ENCODE measurements at places on chromosomes 2 and 18.

DNA sequence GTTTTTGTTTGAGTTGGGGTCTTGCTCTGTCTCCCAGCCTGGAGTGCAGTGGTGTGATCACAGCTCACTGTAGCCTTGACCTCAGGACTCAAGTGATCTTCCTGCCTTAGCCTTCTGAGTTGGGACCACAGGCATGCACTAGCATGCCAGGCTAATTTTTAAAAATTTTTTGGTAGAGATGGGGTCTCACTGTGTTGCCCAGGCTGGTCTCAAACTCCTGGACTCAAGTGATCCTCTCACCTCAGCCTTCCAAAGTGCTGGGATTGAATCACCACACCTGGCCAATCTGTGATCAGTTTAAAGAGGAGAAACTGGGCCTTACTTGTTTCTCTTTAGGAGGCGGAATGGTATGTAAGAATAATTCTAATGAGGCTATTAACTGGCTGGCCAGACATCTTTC lies 49.9 kb downstream of the IMPA2 start:
- no peak for DNase-seq

DNA sequence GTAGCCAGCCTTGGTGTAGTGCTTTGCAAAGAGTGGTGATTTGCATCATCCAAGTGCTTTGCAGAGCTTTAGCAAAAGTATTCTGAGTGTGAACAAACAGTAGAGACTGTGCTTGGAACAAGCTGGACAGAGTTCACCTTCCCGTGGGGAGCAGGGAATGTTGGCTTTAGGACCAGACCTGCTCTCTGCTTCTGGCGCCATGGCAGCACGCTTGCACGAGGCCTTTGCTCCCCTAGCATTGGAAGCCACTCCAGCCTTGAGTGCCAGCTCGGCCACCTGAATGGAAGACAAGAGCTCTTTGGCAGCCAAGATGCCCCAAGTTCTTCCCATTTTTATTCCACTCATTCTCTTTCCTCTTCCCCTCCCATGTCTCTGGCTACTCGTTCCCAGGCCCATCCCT lies 250.8 kb upstream of the OSR1 start:
- no peak for DNase-seq

DNA sequence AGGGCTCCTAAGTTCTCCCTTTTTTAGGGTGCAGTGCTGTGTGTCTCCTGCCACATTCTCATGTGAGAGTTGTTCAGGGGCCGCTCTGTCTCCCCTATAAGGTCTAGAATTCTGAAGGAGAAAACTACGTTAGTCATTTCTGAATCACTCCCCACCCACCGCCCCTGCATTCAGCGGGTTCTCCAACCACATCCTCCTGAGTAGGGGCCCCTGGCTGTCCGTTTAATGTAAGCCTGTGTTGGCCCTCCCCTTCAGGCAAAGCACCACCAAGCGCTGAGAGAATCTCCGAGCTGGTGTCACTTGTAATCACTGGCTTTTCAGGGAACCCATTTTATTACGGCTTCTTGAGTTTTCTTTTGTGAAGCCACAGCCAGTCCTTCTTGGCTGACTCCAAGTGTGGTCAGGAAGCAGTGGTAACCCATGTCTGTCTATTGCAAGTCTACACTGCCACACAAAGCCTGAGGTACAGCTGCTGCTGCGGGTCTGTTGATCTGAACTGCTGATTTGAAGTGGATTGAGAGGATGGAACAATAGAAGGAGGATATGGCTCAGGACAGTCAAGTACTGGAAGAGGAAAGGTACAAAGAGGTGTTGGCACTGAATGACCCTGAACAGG lies 16.9 kb downstream of the LCT start:
- no peak for DNase-seq

GRCh38 chr2:95345081-95345562 lies 48.0 kb downstream of the KCNIP3 start:
- DNase-seq: no peak

DNA sequence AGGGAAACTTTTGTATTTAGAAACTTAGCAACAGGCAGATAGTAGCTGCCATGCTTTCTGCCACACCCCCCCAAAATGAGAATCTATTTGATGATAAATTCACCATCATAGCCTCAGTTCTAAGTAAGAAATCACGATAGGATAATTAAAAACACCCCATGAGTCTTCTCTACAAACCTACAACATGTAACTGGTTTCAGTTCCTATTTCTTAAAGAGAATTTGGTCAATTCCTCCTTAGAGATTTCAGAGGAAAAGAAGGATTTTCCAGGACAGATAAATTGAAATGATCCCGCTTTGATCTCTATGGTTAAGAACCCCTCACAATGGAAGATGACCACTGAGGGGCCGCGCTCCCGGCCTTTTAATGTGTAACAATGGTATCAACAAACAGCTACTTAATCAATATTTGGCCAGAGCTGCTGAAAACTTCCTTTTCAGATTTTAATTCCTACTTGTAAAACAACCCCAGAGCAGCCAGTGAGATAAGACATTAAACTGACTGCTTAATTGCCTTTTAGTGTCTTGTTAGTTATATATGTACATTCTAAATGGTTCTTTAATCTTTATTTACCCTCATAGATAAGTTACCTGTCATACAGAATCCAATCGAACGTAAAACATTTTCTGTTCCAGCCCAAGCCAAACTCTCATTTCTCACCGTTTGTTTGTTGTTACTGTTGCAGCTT lies 10.1 kb downstream of the PAX3 start:
- no peak for DNase-seq

- no peak for DNase-seq
Measured at GRCh38 chr2:110804915-110805314, 72.5 kb downstream of the ACOXL start.

GRCh38 chr2:239816576-239817467 lies 208.3 kb downstream of the NDUFA10 start:
- DNase-seq: no peak

GRCh38 chr2:97965116-97965515 lies 30.6 kb downstream of the TMEM131 start:
- DNase-seq: no peak

DNA sequence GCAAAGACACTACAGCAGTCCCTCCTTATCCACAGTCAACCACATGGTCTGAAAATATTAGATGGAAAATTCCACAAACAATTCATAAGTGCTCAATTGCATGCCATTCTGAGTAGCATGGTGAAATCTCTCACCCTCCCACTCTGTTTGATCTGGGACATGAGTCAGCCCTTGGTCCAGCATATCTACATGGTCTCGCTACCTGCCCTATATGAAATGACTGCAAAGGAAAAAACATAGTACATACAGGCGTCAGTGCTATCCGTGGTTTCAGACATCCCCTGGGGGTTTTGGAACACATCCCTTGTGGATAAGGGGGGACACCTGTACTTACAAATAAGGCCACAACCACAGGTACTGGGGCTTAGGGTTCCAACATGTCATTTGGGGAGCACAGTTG lies 73.7 kb downstream of the CABLES1 start:
- no peak for DNase-seq

DNA sequence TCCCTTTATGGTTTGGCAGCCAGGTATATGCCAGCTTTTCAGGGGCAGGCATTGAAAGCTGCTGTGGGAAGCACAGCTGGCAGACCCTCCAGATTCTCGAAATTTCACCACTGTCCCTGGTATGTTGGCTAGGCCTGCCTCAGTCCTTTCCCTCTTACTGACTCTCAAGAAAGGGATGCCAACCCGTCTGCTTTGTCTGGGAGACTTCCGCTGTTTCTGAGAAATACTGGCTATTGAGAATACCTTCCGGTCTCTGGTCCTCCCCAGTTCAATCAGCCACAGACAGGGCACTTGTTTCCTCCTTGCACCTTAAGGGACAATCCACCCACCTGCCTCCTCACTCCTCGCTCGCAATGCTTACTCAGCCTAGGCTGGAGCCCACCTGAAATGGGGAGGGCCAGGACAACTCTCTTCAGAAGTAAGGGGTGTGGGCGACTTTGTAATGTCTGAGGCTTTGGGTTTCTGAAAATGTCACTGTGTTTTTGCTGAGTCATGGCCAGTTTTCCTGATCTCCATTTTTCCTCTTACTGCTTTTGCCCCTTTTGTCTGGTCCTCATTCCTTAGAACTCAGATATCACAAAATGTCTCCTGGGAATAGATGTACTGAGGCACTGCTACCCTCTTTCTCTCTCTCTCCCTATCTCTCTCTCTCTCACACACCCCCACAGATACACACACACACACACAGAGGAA lies 571.1 kb downstream of the TNS1 start:
- DNase-seq: no peak

DNA sequence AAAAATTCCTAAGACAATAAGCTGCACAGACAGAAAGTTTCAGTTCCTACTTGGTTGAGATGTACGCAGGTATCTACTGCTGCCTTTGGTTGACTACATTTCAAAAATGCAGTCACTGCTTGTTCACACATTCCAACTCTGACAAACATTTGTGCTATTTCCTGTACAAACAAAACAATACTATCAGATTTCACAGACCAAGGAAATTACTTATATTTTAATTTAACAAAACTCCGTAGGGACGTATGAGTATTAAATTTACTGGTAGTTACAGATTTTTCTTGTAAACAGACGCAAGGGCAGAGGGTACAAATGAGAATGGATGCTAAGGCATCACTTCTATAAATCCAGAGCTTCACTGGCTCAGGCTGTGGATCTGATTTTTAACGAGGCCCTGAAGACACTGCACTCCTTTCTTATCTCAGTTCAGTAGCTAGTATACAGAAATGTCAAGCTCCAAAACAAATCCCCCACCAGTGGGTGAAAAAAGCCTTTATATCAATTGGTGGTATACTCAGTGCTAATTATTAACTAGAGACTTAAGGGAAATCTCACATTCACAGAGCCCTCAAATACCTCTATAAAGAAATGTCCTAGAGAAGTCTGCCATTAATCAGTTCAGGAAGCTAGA lies 31.7 kb upstream of the TTC32 start:
- DNase-seq: no peak

GRCh38 chr2:158297120-158297519 lies 159.4 kb downstream of the CCDC148 start:
- DNase-seq: no peak

- DNase-seq: no peak
Measured at GRCh38 chr18:70216788-70217187, 11.3 kb upstream of the RTTN start.

DNA sequence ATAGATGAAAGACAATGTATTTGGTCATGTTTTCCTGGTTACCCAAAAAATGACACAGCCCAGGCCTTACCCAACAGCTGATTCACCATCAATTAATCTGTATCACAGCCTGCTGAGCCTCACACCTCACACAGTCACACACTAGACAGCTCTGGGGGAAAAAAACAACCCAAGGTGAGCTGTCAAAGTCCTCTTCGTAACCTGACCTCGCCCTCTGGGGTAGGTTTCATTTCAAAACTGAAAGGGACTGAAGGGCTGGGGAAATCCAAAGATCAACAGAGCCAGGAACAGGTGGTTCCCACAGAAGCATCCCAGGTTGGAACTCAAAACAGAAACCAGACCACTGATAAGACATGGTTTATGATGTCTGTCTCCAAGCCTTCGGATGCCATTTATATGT lies 18.2 kb upstream of the PCBP1 start:
- DNase-seq: no peak

DNA sequence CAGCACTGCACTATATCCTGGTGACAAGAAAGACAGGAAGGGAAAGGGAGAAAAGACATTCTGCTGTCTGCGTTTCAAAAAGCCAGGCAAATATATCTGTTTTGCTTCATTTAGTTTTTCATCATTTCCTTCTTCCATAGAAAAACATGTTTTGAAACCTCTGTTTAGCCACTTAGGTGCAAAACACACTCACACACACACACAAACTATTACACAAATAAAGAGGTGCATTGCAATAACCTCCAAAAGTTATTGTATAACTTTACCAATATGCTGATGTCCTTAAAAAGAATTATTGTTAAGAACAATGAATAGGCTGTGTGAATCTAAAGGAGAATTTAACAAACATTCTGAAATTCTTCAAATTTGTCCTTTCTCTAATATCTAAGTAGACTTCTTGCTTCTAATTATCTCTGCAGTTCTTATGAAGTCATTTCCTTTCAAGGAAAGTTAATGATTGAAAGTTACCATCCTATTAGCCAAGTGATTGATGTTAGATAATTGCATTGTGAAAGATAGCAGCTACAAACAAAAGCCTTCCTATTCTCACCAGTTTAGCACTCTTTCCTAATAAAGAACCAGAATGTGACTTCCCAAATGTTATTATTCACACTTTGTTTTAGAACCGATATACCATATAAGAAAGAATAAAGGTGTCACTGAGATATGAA lies 516.7 kb downstream of the KCNJ3 start:
- DNase-seq: no peak

DNA sequence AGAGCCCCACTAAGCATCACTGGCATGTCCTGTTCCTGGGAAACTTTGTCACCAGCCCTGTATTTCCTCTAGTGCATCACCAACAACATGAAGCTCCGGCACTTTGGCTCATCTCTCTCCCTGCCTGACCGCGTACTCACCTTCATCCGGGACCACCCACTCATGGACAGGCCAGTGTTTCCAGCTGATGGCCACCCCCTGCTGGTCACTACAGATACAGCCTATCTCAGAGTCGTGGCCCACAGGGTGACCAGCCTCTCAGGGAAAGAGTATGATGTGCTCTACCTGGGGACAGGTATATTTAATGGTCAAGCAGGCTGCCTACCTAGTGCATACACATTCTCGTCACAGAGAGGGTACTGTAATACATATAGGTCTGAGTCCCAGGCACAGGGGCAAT lies 21.0 kb downstream of the SEMA4F start:
- DNase-seq: no peak

GRCh38 chr2:147487286-147487977 lies 357.4 kb upstream of the ACVR2A start:
- DNase-seq: no peak

DNA sequence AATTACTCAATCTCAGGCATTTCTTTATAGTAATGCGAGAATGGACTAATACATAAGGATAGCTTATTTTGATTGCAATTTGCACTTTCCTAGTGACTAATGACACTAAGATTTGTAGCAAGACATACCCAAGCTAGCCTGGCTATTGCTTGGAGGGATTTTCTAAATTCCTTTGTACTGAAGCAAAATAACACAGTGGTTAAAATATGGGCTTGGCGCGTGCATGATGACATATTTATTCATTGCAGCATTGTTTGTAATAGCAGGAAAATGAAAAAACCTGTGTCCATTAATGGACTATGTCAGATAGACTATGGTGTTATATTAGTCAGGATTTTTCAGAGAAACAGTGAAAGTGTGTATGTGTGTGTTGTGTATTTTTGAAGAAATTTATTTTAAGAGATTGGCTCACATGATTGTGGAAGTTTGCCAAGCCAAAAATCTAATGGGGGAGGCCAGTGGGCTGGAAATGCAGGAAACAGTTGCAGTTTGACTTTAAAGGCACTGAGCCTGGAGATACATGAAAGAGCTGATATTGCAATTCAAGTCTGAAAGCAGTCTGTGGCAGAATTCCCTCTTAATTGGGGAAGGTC lies 16.7 kb upstream of the LAPTM4A start:
- DNase-seq: no peak
